Endothelial cell (in vitro differentiated cells): ENCODE measurements at places on chromosomes 2 and 18. TPM values are rescaled to one million over a fixed set of nuclear protein-coding genes. Genes with fewer than 3 reads are reported as not detected.

The PTPRN gene
- total RNA-seq = 1.1 TPM

The UGT1A6 gene
- not detected for total RNA-seq

- H3K27me3 ChIP-seq = no peaks in the 10 kb centered on the region
- H3K36me3 ChIP-seq = no peaks in the 10 kb centered on the region
- H3K4me3 ChIP-seq = no peak overlapping the region
- no peak overlapping the region for H3K27ac ChIP-seq
- H3K4me1 ChIP-seq = peaks cover 6% of the 10 kb centered on the region
Observed at GRCh38 chr2:210158236-210158635, 13.0 kb downstream of the KANSL1L start.

DNA sequence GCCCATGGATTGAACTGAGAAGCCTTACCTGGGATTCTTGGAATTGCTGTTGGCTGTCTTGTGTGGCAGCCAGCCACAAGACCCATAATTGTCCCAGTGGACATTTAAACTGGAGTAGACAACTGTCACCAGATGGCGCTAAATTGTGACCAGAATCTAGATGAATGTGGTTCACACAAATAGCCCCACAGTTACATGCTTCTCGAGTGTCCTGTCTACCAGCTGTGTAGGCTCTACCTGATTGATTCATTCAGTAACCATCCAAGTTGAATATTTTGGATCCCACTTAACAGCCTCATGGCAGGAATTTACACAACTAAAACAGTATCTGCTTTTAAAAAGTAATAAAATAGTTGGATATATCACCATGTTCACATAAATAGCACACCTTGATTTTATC, 73.2 kb downstream of the MAP4K4 start:
- DNase-seq = peak; percentile 32
- no peaks in the 10 kb centered on the region for H3K27me3 ChIP-seq
- H3K4me1 ChIP-seq = peaks cover 81% of the 10 kb centered on the region
- peak overlapping the region; percentile 77 for H3K27ac ChIP-seq

DNA sequence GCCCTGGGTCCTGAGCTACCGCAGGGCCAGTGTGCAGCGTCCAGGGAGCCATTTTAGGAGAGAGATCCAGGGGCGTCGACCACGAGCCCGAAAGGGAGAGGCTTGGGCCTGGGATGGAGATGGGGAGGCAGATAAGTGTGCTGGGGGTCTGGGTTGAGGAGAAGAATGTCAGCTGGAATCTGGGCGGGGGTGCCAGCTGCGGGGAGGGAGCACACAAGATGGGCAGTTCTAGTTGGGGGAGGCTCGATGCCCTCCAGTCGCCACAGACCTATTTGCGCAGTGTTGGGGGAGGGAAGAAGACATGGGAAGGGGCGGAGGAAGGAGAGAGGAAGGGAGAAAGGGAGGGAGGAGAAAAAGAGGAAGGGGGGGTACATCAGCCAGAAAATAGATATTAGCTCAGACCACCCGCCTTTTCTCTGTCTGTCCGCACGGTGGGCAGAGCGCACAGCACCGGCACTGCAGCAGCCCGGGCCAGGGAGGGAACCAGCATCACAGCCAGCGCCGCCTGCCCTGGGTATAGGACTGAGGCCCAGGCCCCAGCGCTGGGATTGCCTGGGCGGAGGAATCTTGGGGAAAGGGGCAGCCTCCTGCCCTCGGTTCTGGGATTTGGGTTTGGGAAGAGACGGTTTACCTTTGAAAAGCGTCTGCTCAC, 1.9 kb upstream of the HOXD11 start:
- no peaks in the 10 kb centered on the region for H3K36me3 ChIP-seq
- peaks cover 65% of the 10 kb centered on the region for H3K27me3 ChIP-seq
- no peak for DNase-seq
- H3K27ac ChIP-seq = no peak overlapping the region
- no peak overlapping the region for H3K4me3 ChIP-seq

- H3K27ac ChIP-seq = no peak overlapping the region
- no peaks in the 10 kb centered on the region for H3K36me3 ChIP-seq
- DNase-seq = no peak
- peaks cover 14% of the 10 kb centered on the region for H3K4me1 ChIP-seq
- no peak overlapping the region for H3K4me3 ChIP-seq
Observed at GRCh38 chr18:56787390-56787789, 136.2 kb downstream of the WDR7 start.
